ENCODE measurements at places on chromosomes 1 and 21. TPM values are rescaled to one million over a fixed set of nuclear protein-coding genes. Genes with fewer than 3 reads are reported as not detected.
A peak's percentile ranks its signal among the peaks of the same experiment; 100 is the strongest.

- DNase-seq = no peak
Measured at GRCh38 chr1:246270236-246270635, 236.8 kb downstream of the SMYD3 start.

- DNase-seq = peak; percentile 65
Measured at GRCh38 chr1:246214708-246215509, 292.2 kb downstream of the SMYD3 start.

GRCh38 chr21:31310750-31311149 is 33.3 kb downstream of the TIAM1 start:
- DNase-seq = no peak

DNA sequence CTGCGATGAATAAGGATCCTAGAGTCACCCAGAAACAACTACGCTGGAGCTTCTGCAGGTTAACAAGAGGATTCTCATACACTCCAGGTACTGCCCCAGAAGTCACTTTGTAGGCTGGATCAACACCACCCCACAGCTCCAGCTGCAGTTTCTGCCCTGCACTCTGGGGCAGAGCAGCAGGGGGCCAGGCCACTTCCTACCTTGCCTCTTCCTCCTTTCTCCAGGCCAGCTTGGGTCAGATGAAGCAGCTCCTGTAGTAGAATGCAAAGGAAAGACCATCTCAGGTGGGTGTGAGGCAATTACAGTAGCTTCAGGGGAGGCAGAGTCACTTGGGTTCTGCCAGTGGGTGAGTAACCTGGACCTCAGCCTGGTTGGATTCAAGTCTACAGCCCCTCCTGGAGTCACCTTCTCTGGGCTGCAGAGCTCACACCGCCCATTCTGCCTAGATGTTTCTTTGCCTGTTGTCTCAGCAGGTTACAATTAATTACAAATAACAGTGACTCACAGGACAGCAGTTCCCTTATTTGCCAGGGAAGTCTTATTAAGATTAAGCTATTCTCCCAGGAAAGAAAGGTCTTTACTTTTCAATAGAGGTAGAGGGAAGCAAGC is 24.4 kb upstream of the BCAR3 start:
- no peak for DNase-seq

DNA sequence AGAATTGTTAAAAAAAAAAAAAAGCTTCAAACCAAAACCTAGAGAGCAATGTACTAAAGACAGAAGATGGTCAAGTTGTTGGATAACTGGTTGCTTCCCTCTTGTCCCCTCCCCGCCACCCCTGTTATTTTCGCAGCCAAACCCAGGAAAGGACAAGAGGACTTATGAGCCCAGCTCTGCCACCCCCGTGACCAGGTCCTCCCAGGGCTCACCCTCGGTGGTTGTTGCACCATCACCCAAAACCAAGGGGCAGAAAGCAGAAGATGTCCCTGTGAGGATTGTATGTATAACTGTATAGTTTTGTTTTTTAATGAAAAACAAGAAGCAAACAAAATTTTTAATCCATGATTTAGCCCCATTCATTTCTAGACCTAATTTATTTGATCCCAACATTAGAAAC is 69.4 kb downstream of the VPS26C start:
- DNase-seq = no peak

DNA sequence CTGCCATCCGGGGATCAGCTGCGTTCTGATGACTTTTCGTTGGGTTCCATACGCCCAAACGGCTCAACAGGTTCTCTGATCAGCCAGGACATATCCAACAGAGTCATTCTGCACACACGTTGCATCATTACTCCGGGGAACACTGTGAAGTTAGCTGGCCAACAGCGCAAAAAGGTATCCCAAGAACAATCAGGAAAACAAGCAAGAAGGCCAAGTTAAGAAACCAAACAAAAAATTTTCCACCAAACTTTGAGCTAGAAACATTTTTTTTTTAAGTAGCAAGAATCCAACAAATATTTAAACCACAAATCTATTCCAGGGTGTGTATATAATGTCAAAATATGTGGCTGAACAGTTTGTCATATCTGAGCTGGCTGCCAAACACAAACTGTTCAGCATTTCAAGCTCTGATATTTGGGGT is 29.2 kb downstream of the NID1 start:
- no peak for DNase-seq

DNA sequence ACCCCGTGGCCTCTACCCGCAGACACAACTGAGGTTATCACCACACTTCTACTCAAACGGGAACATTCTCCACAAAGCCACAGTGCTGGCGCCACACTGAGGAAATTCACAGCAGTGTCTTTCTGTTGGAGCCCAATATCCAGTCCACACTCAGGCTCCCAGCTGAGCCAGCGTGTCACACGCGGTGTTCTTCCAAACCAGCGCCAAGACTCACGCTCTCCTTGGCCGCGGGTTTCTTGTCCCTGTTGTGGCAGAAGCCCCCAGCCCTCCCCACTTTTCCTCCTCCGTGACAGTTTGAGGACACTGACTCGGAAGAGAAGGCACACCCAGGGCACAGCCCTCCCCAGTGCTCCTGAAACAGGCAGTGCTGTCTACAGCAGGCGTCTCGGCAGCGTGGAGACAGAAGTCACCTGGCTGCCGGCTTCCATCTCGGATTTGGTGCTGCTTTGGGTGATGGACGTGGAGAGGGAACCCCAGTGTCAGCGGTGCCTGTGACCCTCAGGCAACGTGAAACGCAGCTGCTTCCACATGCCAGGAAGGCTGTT is 35.4 kb upstream of the AGPAT3 start:
- DNase-seq = no peak

DNA sequence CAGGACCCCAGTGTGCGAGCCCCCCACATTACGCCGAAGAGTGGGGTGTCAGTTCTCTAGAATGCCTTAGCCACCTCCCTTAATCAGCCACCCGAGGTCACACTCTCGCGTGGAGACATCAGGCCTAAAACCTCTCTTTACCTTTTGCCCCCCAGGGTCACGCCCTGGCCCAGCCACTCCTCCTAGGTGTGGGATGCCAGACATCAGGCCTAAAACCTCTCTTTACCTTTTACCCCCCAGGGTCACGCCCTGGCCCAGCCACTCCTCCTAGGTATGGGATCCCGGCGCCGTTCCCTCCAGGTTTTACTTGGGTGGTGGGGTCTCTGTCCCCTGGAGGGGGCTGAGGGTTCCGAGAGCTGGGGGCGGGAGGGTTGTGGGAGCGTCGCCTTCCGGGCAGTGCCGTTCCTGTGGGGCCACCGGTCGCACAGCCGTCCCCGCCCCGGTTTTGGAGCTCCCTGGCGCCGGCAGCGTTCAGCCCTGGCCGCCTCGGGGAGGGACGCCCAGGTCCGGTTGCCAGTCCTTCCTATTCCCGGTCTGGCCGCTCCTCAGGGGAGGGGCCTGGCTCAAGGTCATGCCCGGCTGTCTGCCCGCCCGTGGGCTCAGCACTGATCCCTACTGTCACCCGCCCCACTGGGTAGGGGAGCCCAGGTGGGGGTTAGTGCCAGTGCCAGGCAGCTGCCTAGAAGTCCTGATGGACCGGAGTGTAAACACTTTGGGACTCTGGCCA is 882 bp downstream of the VPS13D start:
- peak; percentile 78 for DNase-seq

GRCh38 chr1:179586107-179586823 is 5.4 kb upstream of the TDRD5 start:
- peak; percentile 91 for DNase-seq

- DNase-seq = no peak
Measured at GRCh38 chr1:36176106-36176949, 20.4 kb downstream of the MAP7D1 start.

DNA sequence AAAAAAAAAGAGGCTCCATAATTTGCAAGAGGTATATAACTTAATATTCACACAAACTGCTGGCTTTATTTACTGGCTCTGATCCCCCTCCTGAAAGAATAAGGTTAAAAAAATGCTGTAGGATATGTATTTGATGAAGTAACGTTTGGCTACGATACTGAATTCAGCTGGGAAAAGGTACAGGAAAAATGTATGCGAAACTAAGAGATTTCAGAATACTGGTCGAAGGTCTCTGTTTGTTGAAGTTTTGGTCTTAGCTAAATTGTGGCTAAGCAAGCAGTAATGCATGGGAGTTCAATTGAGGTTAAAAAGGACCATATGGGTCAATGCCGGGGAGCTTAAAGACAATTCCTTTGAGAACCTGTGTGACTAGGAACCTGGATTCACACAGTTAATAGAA is 355.5 kb upstream of the NCAM2 start:
- no peak for DNase-seq

DNA sequence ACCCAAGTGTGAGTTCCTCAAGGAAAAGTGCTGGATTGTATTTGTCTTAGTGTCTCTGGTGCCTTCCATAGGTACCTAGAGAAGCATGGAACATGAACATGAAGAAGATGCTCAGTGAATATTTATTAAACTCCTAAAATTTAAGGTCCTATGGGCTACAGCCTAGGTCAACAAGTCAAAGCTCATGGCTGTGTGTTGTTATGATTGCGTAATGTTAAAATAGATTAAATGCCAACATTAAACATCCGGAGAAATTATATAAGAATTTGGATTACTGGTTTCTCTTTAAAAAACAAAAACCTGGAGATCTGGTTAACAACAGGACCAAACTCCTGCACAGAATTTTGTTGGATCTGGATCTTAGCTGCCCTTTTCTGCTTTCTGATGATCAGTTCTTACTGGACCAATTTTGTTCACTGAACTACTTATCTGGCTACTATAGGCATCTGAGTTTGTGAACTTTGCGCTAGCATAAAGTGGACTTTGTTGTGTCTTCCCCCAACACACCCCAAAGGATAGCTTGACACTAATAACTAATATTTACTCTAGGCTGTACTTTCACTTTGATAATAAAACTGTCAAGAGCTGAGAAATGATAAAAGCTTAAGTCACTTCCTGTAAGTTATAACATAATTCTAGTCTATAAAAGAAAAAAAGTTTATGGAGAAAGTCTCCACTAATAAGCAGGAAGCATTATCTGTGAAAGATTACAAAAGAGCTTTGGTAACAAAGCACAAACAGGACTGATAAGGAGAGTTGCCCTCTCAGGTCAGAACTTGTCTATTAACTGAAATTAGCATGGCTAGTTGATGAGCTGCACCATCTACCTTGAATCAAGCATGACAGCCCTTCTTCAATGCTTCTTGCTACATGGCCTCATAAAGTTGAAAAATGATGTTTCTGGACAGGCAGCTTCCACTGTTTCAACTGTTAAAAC is 20.7 kb downstream of the F5 start:
- DNase-seq = no peak

DNA sequence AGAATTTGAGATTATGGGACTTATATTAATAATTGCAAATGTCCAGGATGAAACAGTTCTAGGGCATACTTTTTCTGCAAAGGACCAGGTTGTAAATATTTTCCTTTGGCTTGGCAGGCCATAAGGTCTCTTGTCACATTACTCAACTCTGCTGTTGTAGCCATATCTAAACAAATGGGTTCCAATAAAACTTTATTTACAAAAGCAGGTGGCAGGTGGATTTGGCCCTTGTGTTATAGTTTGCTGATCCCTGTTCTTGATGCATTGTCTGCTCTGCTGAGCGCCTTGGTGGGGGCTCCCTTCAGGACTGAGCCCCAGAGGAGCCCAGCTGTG is 258.5 kb downstream of the FOXD2 start:
- DNase-seq = peak; percentile 54

DNA sequence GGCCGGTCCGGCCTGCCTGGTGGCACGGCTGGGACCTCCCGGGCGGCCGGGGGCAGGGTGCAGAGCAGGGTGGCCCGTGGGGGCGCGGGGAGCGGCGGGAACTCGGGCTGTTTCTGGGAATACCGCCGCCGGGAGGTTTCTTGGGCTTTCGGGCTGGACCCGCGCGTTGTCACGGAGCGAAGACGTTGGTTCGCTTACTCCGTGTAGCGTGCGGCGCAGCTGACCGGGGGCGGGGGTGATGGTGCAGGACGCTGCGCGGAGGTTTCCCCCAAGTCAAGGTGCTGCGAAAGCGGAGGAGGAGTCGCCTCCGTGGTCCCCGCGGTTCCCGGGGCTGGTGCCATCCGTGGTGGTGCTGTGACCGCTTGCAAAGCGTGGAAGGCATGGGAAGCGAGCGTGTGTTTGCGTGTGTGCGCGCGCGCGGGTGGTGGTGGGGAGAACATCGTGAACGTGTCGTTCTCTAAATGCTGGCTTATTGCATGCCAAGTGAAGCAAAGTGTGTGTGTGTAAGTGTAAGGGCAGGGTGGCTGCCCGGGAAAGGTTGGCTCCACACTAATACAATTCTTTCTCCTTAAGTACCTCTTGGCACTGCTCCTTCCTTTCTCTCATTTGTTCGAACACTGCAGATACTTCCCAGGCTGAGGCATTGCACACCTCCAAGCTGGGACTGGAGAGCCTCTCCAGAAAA is 1.1 kb downstream of the RYR2 start:
- DNase-seq = no peak

DNA sequence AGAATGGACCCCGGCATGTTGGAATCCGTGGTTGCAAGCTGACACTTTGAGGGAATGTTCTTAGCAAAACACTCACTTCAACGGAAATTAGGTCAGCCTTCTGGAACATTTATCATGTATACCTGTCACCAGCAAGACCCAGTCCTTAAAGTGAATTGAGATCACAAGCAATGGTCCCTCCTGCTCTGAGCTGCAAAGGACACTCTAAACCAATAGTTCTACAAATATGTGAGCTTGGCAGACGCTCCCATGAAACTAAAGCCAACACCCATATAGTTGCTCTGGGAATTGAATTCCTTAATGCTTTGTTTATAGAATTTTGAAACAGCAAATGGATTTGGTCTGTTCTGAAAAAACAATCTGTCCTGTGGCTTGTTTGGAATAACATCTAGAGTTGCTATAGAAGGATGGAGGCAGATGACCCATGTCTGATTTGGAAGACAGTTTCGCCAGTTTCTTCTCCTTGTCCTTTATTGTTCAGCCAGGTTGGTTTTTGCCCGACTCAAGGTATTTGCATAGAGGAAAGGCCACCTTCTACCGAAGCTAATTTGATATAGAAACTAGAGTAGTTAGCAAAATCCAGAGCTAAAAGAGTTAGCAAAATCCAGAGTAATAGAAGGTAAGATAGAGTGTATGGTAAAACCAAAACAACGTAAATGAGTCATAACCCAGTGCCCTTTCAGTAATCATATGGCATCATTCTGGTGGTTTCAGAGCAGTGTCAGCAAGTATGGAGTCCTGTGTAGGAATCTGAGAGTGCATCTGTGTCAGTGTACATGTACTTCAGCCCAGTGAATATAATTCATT is 236.2 kb downstream of the NFIA start:
- no peak for DNase-seq

KRTAP19-3 gene
- not detected for total RNA-seq

MYOC gene
- total RNA-seq = 1.7 TPM

SPRR1B gene
- total RNA-seq = not detected

VWA5B1 gene
- total RNA-seq = not detected

TLR5 gene
- 30.4 TPM for total RNA-seq

Data from upper lobe of left lung (tissue), 6 donors.